CD4-positive, alpha-beta T cell treated with Interleukin-6 at 100 ng/mL for 8 hours (primary cell): ENCODE measurements at places on chromosomes 3 and 15.

- no peak for DNase-seq
Measured at GRCh38 chr3:188686324-188686723, 485.4 kb upstream of the TPRG1 start.

DNA sequence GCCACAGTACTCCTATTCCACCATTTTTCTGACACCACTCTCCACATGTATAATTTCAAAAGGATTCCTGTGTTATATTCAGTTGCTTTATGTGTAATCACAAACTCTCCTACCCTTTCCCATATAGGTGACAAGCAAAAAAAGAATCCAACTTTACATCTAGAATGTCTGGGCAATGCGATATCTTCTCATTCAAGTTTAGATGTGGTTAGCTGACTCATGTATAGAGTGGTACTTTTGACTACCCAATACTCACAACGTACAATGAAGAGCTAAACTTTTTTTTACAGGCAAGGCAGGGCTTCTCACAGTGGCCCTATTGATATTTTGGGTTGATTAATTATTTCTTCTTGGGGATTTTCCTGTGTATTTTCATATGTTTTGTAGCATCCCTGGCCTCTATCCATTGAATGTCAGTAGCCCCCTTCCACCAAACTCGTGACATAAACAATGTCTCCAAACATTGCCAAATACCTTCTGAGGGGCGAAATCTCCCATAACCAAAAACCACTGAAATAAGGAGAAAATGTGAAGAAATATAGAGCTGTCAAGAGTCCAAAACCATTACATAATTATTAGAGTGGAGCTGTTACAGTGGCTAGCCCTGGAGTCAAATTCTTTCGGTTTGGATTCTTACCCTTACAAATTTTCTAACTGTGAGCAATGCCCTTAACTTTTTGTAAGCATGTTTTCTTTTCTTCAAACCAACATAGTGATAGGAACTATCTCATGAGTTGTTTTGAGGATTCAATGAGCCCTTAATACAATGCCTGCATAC, 342.6 kb downstream of the NSUN3 start:
- DNase-seq, result no peak

GRCh38 chr3:71127052-71127831, 456.3 kb downstream of the FOXP1 start:
- DNase-seq, result peak; percentile 33

- no peak for DNase-seq
Measured at GRCh38 chr3:108089579-108089978, 1.3 kb downstream of the CD47 start.

- no peak for DNase-seq
Measured at GRCh38 chr3:146199762-146200161, 38.8 kb upstream of the PLOD2 start.
